ENCODE measurements at places on chromosomes 13 and 19. TPM values are rescaled to one million over a fixed set of nuclear protein-coding genes. Genes with fewer than 3 reads are reported as not detected.

C1QTNF9B gene
- total RNA-seq = not detected

ZNF730 gene
- total RNA-seq = not detected

IL27RA gene
- 25.0 TPM for total RNA-seq

PPM1N gene
- 3.3 TPM for total RNA-seq

PROZ gene
- total RNA-seq = not detected

ONECUT3 gene
- total RNA-seq = not detected

MEDAG gene
- not detected for total RNA-seq

KLK2 gene
- not detected for total RNA-seq

CYP2F1 gene
- 0.96 TPM for total RNA-seq

FOXO1 gene
- 101 TPM for total RNA-seq

MYO1F gene
- total RNA-seq = 66.7 TPM

IRGC gene
- total RNA-seq = not detected

LENG1 gene
- 16.0 TPM for total RNA-seq

ABHD17A gene
- 156 TPM for total RNA-seq

C19orf18 gene
- 0.36 TPM for total RNA-seq

KLK10 gene
- total RNA-seq = not detected

RAX2 gene
- total RNA-seq = not detected

ZNF416 gene
- total RNA-seq = 5.7 TPM

Measured in CD4-positive, alpha-beta T cell (primary cell).